ENCODE measurements at places on chromosomes 1 and 21. TPM values are rescaled to one million over a fixed set of nuclear protein-coding genes. Genes with fewer than 3 reads are reported as not detected.

DNA sequence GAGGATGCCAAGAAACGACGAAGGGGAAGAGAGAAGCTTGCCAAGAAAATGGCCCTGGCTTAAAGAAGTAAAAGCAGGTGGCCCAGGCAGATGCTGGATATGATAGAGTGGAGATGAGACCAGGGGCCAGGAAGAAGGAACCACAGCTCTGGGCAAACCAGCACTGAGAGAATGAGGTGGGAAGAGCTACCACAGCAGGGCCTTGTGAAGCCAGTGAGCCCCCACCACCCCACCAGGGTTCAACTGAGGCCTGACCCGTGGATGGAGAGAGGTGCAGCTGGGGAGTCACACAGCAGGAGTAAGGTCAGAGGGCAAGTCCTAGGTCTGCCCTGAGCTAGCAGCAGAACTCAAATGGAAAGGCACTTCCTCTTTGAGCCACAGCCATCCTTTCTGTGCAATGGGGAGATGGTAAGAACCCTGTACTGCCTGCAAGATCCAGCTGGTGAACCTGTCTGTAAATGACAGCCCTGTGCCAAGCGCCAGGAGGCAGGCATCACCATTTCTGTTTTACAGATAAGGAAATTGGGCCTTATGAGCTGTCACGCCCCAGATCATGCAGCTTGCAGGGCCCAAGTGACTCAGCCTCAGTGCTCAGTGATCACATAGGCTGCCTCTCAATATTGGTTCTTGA is 8.5 kb downstream of the SH3BGRL3 start:
- no peak overlapping the region for H3K27ac ChIP-seq
- no peak overlapping the region for H3K4me3 ChIP-seq
- H3K27me3 ChIP-seq = no peaks in the 10 kb centered on the region
- peak; percentile 30 for DNase-seq
- H3K4me1 ChIP-seq = peaks cover 18% of the 10 kb centered on the region

- no peaks in the 10 kb centered on the region for H3K4me1 ChIP-seq
- DNase-seq = no peak
- no peak overlapping the region for H3K27ac ChIP-seq
- H3K4me3 ChIP-seq = no peak overlapping the region
- no peaks in the 10 kb centered on the region for H3K36me3 ChIP-seq
- H3K27me3 ChIP-seq = peaks cover 3% of the 10 kb centered on the region
These were observed 39.3 kb upstream of the NTPCR start for GRCh38 chr1:232911027-232911599.

CYP4A11 gene
- total RNA-seq = not detected

VCAM1 gene
- 19.7 TPM for total RNA-seq
